ENCODE measurements at places on chromosomes 11 and 22.

- peak; percentile 4 for DNase-seq
Observed at GRCh38 chr11:104547996-104548661, 350.1 kb downstream of the CASP12 start.

DNA sequence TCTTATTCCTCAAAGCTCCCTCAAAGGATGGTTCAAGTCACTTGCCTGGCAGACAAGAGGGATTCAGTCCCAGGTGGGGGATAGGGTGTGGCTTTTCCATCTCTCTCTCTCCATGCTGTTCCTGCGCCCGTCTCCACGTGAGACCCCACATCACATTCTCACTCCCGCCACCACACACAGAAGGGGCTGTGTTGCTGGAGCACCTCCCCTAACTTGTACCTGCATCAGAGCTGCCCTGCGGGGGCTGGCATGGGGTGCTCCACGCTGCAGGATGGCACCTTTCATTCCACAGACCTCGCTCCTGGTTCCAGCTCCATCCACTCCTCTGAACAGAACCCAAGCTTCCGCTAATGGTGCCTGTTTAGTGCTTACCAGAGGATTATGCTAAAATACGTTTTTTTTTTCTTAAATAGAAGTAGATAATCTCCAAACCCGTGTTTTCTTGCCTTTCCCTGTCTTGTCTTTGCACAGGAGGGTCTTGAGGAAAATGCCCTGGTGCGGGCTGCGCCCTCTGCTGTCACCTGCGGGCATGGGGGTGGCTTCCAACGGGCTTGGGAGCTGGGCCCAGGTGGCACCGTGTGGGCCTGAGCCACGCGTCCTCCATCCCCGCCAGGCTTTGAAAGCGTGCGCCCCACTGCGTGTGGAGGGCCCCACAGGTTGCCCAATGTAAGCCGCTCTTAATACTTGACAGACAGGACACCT, 985.6 kb downstream of the BRD1 start:
- no peak for DNase-seq

DNA sequence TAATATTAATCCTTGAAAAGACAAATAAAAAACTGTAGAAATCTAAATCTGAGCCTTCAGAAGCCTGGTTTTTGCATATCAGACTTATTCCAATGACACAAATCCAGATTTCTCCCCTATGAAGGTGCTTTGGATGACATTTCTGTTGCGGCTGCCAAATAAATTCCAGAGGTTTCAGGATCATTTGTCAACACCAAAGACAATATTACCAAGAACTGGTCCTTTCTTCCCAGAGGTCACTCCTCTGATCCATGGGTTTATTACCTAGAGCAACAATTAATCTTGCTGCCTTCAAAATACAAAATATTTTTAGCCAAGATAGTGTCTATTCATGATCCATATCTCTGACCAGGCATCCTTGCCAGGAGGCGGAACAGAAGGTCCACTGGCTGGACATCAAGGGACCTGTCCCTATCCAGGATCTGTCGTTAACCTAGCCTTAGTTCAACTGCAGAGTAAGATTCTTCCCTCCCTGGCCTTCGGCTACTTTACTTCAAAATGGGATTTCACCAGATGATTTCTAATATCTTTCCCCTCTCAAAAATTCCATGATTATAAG, 4.9 kb downstream of the CADM1 start:
- DNase-seq: no peak

DNA sequence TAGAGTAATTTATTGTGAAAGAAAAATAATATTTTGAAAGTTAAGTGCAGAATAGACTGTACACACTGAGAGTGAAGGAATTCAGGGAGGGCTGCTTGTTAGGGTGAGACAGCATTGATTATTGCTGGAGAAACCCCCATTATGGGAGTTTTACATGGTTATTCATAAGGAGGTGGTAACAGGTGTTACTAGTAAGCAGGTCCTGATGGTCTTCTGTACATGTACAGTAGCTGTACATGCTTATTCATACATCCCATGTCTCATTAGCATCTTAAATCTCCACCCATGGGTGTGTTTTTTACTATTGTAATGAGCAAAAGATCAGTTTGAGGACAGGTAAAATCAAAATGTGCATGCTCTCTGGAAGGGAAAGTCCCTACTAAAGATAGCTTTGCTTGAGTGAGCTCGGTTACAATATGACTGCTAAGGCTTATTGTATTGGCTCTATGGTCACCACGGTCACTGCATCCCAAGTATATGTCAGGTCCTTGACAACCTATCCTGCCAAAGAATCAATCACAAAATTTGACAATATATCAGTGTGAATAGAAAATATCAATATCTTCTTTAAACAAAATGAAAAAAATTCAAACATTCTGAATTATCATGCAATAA, 6.2 kb downstream of the KDM4F start:
- no peak for DNase-seq

DNA sequence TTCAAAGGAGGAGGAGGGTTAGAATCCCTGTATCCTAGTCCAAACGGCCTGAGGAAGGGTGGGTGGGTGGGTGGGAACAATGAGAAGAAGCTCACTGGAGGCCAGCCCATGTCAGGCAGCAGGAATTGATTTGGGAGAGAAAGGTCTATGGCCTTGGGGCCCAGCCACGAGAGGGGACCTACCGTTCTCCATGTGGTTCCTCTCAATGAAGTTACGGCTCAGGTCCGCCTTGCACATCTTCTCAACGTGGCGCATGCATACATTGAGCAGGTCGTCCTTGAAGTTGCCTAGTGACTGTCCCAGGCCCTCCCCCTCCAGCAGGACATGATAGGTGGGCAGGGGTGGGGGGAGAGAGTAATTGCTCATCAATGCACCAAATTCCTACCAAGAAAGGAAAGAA, 12.4 kb downstream of the TRIM29 start:
- no peak for DNase-seq

DNA sequence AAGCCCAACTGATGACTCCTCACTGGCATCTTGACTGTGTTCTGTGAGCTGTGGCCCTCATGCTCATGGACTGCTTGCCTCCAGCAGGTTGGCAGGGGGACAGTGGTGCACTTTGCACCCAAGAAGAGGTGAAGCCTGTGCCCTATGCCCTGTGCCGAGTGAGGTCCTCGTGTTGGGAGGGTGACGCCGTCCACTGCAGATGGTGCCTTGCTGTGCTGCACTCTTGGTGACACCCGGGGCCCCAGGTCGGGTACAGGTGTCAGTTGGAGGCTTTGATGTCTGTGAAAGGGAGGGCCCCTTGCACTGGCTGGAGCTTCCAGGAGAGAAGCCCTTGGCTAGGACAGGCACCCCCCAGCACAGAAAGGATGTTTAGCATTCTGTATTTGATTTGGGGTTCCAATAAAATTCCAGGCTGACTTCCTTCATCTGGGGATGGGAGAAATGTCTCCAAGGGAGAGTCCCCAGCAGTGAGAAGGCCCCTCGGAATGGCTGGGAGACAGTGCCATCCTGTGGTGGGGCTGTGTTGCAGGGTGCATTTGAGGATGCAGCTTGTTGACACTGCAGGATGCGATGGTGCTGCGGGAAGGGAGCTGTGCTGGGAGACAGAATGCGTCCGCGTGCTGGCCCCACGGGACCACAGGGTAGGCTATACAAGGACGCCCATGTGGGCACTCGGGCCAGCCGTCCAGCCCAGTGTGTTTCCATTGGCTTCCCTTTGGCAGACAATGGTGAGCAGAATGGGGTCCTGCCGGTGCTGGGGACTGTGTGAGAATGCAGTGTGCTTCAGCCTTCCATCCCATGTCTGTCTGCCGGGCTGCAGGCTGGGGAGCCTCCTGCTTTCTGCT, 2.5 kb upstream of the ZDHHC8 start:
- peak; percentile 74 for DNase-seq

GRCh38 chr11:72398058-72398758, 36.1 kb downstream of the CLPB start:
- DNase-seq: no peak

GRCh38 chr11:92278791-92279433, 54.3 kb downstream of the FAT3 start:
- DNase-seq: no peak

DNA sequence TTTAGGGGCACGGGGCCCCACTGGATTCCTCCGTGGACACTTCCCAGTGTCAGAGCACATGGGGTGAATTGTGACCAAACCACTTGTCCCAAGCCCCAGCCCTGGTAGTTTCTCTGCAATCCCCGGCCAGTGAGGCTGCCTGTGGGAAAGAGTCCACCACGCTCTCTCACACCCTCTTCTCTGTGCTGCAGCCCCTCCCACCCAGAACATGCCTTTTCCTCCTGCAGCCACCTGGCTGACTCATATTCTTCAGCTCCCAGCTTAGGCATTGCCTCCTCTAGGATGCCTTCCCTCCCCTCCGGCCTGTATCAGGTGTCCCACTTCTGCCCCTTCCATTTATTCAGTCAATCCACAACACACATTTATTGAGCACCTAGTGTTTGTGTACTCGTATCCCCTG, 5.4 kb upstream of the RPS6KB2 start:
- DNase-seq: no peak

- no peak for DNase-seq
Observed at GRCh38 chr11:73359341-73359740, 16.9 kb upstream of the RELT start.

DNA sequence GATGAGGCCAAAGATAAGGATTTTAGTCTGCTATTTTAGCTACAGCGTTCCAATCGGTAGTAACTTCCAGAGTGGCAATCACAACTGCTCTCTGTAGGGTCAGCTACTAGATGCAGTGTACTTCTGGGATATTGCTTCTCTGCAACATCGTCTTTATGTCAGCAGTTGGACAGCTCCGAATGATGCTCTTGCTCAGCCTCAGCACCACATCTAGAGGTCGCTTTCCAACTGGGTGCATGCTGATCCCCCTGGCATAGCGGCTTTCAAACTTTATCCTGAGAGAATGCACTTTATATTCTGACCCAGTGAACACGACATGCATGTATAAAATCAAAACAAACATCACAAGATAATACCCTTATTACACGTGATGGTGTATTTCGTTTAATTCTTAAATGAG, 219.6 kb downstream of the C11orf87 start:
- peak; percentile 32 for DNase-seq

- no peak for DNase-seq
Observed at GRCh38 chr11:82994604-82995230, 77.0 kb downstream of the RAB30 start.

DNA sequence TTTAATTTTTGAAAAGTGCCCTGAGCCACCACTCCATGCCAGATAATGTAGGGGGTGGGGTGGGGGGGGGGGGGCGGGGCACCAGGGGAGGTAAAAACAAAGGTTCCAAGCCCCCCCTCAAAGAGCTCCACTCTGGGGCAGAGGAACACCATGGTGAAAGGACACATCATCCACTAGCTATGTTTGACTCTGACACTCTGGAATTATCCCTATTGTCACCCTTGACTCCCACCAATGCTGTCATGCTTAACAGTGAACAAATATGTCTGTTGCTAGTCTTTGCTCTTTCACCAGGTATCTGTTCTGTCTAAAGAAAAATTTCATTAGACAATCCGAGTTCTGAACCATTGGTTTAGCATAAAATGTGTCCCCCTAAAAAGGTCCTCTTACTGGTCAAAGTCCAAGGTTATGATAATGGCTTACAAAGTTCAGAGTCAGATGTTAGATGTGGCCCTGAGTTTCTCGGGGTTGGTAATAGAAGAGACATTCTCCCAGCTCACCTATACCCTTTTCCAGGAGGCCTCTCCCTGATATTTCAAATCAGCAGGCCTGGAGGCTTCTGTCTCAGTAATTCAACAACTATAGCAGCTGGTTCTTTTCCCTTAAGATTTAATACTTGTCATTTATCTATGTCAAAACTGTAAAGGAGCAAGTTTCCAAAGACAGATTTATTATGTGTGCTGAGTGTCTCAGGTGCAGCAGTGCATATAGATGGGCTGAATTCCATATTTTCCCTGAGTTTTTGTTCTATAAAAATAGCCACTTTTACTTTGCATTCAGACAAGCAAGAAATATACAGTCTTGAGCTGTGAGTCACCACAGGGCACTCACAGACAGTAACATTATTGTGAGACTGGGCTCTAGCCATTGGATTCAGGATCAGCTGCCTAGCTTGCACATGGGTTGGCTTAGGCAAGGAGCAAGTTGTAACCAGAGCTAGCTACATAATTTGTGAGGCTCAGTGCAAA, 174.1 kb downstream of the CSNK2A3 start:
- no peak for DNase-seq

- DNase-seq: no peak
Observed at GRCh38 chr11:76455331-76455730, 10.5 kb downstream of the EMSY start.

DNA sequence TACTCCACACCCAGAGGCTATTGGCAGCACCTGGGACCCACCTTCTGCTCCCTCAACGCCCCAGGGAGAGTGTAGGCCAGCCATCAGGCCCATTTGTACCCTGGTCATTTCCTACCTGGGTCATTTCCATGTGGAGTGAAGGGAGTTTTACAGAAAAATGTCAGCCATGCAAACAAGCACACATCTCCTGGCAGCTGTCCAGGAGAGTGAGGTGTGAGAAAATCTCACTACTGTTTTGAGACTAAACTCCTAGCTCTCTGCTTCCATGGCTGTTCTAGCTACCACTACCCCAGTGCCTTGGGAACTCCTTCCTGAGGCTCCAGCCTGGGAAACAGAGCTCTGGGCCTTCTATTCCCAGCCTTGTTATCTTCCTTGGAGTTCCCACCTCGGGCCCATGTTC, 2.8 kb upstream of the TMPRSS13 start:
- DNase-seq: no peak

- DNase-seq: no peak
Observed at GRCh38 chr22:47209040-47209514, 446.6 kb downstream of the TBC1D22A start.

DNA sequence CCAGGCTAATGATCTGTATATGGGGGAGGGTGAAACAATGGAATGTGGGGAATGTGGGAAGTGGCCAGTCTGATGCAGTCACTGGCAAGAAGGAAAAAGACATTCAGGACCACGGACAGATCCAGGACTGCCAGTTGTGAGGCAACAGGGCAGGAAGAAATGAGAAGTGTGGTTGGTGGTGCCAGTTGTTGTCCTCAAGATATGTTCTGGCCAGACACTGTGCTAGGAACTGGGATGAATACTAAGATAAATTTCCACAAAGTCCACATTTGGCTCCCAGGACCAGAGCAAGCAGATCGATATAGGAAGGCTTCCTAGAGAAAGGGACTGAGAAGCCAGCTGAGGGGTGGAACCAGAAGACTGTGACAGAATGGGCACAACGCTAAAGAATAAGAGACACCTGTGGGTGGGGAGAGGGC, 6.8 kb upstream of the TPBGL start:
- peak; percentile 78 for DNase-seq

- DNase-seq: no peak
Observed at GRCh38 chr11:62435846-62436660, 17.2 kb downstream of the SCGB1A1 start.

GRCh38 chr22:19743081-19743480, 17.5 kb upstream of the TBX1 start:
- DNase-seq: no peak

- DNase-seq: no peak
Observed at GRCh38 chr11:35363854-35364780, 55.2 kb downstream of the SLC1A2 start.

GRCh38 chr11:2250041-2250440, 20.3 kb downstream of the ASCL2 start:
- DNase-seq: no peak

- DNase-seq: no peak
Observed at GRCh38 chr11:76347466-76347865, 33.5 kb downstream of the THAP12 start.

GRCh38 chr22:22075382-22076163, 93.0 kb upstream of the TOP3B start:
- no peak for DNase-seq
